Spinal cord (tissue), 10 donors: ENCODE measurements at places on chromosomes 11 and 22.
A peak's percentile ranks its signal among the peaks of the same experiment; 100 is the strongest.

DNA sequence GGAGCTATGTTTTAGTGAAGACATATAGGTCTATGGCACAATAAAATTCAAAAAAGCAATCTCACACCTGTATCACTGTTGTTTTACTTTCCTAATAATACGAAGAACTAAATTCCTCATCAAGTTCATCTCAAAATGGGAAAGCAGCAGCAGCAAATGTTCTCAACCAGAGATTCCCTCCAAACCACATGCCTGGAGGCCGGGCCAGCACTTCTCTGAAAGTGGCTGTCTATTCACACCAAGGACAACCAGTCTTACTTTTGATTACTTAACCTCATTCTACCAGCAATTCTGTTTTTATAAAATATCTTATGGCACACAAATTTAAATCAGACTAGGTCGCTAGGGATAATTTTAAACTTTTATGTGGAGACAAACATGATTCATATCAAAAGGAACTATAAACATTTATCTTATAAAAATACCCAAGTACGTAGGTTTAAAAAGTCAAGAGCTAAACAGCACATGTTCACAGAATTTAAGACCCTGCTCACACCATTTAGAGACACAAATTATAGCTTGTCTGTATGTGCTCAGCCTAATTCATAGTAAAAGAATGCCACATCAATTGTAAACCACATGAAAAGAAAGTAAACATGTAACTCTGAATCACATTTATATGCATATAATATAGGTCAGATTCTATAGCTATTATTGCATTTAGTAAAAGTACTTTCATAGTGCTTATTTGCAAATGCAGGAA lies 46.1 kb downstream of the RRAS2 start:
- no peak for DNase-seq

DNA sequence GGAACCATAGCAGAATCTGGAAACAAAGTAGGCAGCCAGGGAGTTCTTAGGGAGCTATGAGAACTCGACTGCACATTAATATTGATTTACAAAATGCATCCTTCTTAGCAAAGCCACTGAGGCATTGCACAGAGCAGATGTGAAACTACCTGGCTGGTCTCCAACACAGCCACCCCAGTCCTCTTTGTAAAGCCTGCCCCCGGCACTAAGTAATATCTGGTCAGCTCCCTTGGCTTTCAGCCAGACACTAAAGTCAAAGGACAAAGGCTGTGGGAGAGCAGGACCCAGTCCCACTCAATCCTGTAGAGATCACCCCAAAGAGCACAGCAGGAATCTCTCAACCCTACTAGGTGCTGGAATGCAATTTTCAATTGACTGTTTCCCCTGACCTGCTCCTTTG lies 12.8 kb downstream of the XRRA1 start:
- no peak for DNase-seq

DNA sequence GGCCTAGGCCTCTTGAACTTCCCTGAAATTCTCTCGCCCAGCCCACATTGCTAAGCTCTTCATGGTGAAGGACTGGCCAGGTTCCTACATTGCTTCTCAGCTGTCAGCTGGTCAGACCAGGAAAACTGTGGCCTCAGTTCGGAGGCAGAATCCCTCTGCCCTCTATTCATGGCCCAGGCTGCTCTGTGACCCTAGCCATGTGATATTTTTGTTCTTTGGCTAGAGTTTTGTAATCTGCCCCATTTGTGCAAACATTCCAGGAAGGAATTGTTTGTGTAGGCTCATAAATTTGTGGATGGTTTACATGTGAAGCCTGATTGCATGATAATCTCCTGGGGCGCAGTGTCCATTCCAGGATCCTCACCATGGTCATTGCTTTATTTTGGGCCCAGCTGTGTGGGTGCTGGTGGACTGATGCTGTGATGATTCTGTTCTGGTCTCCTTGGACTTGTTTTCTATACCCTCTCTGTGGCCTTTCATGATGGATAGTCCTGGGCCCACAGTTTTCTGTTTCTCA lies 149.1 kb upstream of the E2F8 start:
- DNase-seq, result no peak

DNA sequence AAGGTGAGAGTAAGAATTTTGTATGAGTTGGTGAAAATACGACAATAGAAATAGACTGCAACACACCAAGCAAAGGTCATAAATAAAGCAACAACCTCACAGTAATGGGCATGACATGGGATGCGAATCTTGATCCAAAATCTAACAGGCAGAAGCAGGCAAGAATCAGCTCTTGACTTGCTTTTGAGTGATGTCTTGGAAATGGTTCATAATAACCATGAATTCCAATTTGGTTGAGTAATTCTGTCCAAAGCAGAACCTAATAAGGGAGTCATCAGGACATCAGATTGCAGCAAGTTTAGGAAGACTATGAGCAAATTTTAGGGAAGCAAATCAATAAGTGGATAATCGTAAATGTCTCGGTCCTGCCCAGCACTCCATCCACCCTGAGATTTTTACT lies 224.0 kb upstream of the ISX start:
- no peak for DNase-seq

DNA sequence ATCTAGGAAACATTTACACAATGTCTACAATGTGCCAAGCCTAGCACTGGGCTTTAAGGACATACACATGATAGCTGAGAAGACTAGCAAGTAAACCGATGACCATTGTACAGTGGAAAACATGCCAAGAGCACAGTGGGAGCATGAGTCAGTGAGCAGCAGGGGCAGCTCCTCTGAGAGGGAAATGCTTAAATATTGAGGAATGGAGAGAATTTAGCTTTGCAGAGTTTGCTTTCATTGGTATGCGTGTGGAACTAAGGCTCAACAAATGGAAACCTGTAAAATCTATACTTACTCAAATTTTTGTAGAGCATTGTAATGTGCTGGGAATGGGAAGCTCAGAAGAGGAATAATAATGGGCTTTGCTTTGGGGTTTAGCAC lies 282.3 kb downstream of the ST3GAL4 start:
- no peak for DNase-seq

DNA sequence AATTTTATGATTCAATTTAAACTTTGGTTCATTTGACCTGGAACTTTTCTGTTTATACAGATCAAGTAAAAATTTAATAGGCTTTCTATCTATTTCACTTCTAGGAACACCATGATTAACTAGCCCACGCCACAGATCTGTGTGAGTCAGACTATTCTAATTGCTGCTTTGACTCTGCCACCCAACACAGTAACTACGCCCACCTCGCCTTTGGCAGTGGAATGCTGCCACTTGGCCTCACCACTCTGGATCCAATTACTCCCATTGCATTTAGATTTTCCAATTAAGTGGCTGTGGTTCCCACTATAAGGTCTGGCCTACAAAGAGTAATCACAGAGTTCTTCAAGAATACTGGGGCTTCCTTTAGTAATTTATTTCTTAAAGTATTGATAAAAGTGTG lies 46.6 kb upstream of the LIN7C start:
- no peak for DNase-seq

DNA sequence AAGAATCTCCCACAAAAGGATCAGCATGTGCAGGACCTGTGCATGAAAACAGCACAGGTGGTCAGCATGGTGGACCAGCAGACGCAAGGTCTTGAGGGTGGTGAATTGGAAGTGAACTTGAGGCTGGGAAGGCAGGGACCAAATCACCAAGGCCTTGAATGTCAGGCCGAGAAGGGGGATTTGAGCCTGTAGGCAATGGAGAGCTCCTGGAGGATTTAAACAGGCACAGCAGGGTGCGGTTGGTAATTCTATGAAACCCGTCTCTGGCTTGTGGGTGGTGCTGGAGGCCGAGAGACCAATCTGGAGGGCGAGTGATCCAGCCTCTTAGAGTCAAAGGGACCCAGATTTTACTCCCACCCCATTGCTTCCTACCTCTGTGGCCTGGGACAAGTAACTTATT lies 2.4 kb downstream of the TSKU start:
- DNase-seq, result no peak

GRCh38 chr11:61369372-61370348 lies 7.5 kb downstream of the TMEM138 start:
- DNase-seq, result peak; percentile 20

GRCh38 chr11:111047374-111047773 lies 198.2 kb upstream of the POU2AF2 start:
- DNase-seq, result no peak

GRCh38 chr11:122155765-122156527 lies 39.9 kb upstream of the BLID start:
- peak; percentile 83 for DNase-seq

DNA sequence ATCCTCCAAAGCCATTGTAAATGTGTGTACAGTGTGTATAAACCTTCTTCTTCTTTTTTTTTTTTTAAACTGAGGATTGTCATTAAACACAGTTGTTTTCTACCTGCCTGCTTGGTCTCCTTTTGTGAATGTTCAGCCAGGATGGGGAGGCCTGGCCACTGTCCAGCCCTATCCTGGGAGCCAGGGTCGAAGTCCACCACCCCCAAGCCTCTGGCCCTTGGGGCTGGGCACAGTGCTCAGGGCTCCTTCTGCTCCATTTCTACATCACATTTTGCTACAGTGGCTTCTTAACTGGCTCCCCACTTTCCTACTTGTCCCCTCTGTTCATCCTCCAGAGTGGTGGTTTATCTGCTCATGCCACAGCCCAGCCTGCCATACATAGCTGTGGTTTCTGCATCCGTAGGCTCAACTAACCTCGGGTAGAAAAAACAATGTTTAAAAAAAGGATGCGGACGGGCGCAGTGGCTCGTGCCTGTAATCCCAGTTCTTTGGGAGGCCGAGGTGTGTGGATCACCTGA lies 2.5 kb upstream of the SMARCB1 start:
- DNase-seq, result no peak

- no peak for DNase-seq
Observed at GRCh38 chr22:32050678-32051515, 7.8 kb downstream of the SLC5A1 start.

GRCh38 chr22:45597460-45598192 lies 74.0 kb upstream of the ATXN10 start:
- DNase-seq, result no peak

- no peak for DNase-seq
Observed at GRCh38 chr11:61332281-61332796, 566 bp downstream of the DDB1 start.

- no peak for DNase-seq
Observed at GRCh38 chr11:111378861-111379601, at the start of gene POU2AF1. TSS of gene POU2AF1 (minus strand) at chr11:111379275. CDS start at chr11:111379177, 98 bp downstream.

GRCh38 chr11:103109818-103110388 lies 677 bp downstream of the DYNC2H1 start:
- no peak for DNase-seq

DNA sequence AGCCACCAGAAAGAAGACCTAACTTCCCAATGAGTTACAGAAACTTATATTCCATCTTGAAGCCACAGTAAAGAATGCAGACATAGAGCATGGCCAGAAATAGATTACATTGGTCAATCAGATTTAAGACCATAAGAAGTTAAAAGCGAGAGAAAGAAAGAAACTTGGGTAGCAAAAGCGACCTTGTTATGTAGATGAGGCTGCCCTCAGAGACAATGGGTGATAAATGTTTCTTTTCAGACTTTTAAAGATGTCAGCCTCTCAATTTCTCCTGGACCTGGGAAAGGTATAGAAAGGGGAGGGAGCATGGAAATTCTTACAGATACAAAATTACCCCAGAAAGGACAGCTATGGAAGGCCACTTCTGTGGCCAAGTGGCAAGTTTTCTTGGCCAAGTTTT lies 732.6 kb upstream of the LUZP2 start:
- DNase-seq, result no peak

- peak; percentile 97 for DNase-seq
Observed at GRCh38 chr22:43923631-43924464, at the start of gene PNPLA3. TSS of gene PNPLA3 (plus strand) at chr22:43923805. CDS start at chr22:43923912, 107 bp downstream.

DNA sequence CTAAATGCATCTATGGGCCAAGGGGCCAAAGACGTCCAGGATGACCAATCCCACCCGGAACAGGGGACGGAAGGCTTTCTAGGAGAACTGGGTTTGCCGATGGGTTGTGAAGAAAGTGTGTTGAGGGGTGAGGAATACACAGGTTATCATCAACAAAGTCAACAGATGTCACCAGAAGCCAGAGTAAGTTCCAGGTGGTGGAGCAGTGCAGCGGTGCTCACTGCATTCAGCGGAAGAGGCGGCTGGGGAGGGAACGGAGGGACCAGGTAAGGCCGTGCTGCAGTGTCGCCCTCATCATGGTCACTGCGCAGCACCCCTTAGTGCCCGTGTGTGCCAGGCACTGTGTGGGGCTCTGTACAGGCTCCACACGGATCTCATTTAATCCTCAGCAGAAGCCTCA lies 176.0 kb downstream of the EFCAB6 start:
- no peak for DNase-seq

GRCh38 chr11:60859616-60860250 lies 4.0 kb upstream of the PTGDR2 start:
- DNase-seq, result no peak

- no peak for DNase-seq
Observed at GRCh38 chr22:39723899-39724351, 153.4 kb downstream of the CACNA1I start.

DNA sequence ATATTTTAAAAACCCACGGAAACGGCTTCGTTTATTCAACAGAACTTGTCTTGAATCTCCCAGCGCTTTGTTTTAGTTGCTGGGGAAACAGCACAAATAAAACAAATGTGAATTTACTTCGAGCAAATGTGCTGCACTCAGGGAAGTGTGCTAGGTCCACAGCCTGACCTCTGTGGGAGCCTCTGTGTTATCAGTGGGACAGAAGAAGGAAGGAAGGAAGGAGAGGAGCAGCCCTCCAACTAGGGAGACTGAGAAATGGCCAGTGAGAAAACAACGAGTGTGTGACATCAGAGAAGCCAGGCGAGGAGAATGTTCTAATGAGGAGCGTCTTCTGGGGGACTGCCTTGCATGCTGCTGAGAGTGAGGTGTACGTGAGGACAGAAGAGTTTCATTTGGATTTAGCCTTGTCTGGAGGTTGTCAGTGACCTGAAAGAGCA lies 42.7 kb downstream of the PPP6R3 start:
- no peak for DNase-seq

GRCh38 chr11:17164361-17165246 lies 43.2 kb downstream of the PIK3C2A start:
- no peak for DNase-seq

- DNase-seq, result no peak
Observed at GRCh38 chr22:45485261-45485660, 17.4 kb upstream of the FBLN1 start.

- DNase-seq, result no peak
Observed at GRCh38 chr11:27025957-27026733, 14.5 kb upstream of the BBOX1 start.

DNA sequence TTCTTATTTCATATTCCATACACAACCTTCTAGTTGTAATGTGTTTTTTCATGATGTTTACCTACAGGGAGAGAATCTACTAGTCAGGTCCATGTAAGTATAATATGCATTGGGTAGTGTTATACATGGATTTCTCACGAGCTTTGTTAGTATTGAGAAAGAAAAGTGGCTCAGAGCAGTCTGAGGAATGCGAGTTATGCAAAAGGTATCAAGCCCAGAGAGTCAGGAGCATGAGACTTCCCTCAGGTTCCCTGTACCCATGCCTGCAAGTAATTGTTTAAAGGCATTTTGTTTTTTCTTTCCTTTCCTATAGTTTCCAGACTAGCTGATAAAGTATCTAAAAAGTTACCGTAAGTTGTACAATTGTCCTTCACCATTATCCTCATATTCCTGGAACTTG lies 66.1 kb downstream of the STK33 start:
- no peak for DNase-seq

- DNase-seq, result no peak
Observed at GRCh38 chr11:44571871-44572270, 6.4 kb downstream of the CD82 start.
